Neural progenitor cell (in vitro differentiated cells): ENCODE measurements at places on chromosomes 3 and 15.

GRCh38 chr3:98182196-98182595, 15.7 kb downstream of the OR5H15 start:
- no peak overlapping the region for H3K4me3 ChIP-seq
- no peaks in the 10 kb centered on the region for H3K4me1 ChIP-seq
- DNase-seq, result no peak
- H3K27me3 ChIP-seq, result no peaks in the 10 kb centered on the region
- H3K36me3 ChIP-seq, result no peaks in the 10 kb centered on the region

DNA sequence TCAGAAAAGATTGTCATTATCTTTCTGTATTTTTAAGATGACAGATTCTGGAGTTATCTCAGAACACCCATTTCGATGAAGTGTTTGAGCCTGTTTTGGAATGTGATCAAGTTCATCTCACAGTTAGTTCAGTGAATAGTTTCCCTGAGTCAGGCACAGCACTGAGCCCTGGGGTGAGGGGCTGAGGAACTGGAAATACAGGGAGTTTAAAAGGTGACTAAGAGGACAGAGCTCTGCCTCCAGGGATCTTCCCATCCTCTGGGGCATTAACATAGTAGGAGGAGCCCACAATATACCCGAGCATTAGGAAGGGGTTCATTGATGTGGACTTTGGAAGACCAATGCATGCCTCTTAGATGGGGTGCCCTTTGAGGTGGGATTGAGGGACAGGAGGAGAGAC, 355.1 kb downstream of the CLSTN2 start:
- no peak overlapping the region for H3K27ac ChIP-seq
- no peaks in the 10 kb centered on the region for H3K27me3 ChIP-seq
- no peak for DNase-seq
- H3K36me3 ChIP-seq, result no peaks in the 10 kb centered on the region
- H3K4me1 ChIP-seq, result peaks cover 4% of the 10 kb centered on the region
- no peak overlapping the region for H3K4me3 ChIP-seq

- no peaks in the 10 kb centered on the region for H3K27me3 ChIP-seq
- peak; percentile 85 for DNase-seq
- H3K4me3 ChIP-seq, result peak overlapping the region; percentile 22
- no peak overlapping the region for H3K27ac ChIP-seq
- H3K36me3 ChIP-seq, result no peaks in the 10 kb centered on the region
- no peaks in the 10 kb centered on the region for H3K4me1 ChIP-seq
Measured at GRCh38 chr3:149512073-149512782, 37.7 kb downstream of the TM4SF4 start.

GRCh38 chr3:43347774-43348173, 61.4 kb downstream of the SNRK start:
- no peak overlapping the region for H3K27ac ChIP-seq
- H3K4me3 ChIP-seq, result no peak overlapping the region
- no peaks in the 10 kb centered on the region for H3K4me1 ChIP-seq
- no peak for DNase-seq
- no peaks in the 10 kb centered on the region for H3K27me3 ChIP-seq

DNA sequence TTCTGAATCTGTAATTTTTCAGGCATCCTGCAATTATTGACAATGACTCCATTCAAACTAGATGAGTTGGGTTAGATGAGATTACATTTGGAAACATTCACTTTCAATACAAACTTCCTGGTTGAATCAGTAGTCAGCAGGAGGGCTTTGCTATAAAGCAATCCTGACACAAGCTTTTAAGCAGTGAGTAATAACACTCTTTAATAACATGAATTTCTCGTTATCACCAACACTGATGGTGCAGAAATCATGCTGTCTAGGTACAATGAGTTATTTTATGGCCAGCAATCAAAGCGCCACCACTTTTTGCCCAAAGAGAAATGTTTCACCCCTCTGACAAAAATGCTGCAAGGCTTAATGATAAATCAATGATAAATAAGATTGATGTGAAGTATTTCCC, 474.8 kb upstream of the CNTN4 start:
- H3K36me3 ChIP-seq, result no peaks in the 10 kb centered on the region
- no peaks in the 10 kb centered on the region for H3K27me3 ChIP-seq
- H3K4me1 ChIP-seq, result no peaks in the 10 kb centered on the region
- no peak overlapping the region for H3K4me3 ChIP-seq
- no peak overlapping the region for H3K27ac ChIP-seq

DNA sequence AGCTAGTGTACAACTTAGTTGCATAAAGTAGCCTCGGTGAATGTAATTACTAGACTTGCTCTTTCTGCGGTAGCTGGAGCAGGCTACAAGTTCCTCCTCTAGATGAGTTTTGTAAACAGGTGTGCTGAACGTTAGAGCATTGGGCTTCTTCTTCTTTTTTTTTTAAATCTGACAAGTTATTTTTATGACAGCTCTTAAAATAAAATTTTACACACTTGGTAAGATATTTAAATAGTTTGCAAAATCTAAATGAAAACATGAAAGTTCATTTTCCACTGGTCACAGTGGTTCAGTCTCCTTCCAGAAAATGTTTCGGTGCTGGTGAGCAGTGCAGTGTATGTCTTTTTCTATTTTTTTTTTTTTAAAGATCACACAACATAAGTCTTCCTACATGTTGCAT, 3.0 kb downstream of the CCR9 start:
- H3K27ac ChIP-seq, result no peak overlapping the region
- no peaks in the 10 kb centered on the region for H3K36me3 ChIP-seq
- no peak for DNase-seq

DNA sequence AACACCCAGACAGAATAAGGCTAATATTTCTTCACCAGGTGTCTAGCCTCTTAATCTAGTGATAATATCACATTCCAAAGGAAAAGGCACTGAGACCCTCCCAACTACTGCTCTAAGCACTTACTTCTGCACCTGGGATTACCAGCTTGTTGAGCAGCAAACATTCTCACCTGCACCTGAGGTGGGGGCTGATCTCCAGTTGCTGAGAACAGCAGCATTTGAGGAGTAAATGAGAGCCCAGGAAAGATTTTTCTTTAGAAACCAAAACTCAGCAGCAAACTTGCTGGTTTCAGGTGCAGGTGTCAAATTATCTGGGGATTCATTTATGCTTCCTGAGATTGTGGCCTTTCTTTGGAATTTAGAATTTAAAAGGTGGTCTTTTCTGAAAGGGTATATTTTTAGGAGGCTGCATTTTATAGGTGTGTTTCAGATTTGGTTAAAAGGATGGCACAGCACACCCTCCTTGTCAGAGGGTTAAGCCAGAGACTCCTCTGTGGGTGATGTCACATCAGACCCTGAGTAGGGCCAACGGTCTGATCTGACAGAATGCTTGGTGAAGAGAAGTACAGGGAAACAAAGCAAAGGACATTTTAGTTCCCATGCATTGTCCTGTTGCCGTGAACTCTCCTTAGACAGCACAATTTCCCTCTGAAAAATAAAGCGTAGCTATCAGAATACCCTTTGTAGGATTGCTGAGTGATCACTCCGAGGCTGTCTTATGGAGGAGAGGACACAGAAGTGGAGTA, 411.0 kb upstream of the ATP11B start:
- H3K4me3 ChIP-seq, result no peak overlapping the region
- H3K36me3 ChIP-seq, result no peaks in the 10 kb centered on the region
- peaks cover 47% of the 10 kb centered on the region for H3K4me1 ChIP-seq
- no peaks in the 10 kb centered on the region for H3K27me3 ChIP-seq
- DNase-seq, result no peak
- no peak overlapping the region for H3K27ac ChIP-seq
